ENCODE measurements at places on chromosomes 6 and 20.
A peak's percentile ranks its signal among the peaks of the same experiment; 100 is the strongest.

DNA sequence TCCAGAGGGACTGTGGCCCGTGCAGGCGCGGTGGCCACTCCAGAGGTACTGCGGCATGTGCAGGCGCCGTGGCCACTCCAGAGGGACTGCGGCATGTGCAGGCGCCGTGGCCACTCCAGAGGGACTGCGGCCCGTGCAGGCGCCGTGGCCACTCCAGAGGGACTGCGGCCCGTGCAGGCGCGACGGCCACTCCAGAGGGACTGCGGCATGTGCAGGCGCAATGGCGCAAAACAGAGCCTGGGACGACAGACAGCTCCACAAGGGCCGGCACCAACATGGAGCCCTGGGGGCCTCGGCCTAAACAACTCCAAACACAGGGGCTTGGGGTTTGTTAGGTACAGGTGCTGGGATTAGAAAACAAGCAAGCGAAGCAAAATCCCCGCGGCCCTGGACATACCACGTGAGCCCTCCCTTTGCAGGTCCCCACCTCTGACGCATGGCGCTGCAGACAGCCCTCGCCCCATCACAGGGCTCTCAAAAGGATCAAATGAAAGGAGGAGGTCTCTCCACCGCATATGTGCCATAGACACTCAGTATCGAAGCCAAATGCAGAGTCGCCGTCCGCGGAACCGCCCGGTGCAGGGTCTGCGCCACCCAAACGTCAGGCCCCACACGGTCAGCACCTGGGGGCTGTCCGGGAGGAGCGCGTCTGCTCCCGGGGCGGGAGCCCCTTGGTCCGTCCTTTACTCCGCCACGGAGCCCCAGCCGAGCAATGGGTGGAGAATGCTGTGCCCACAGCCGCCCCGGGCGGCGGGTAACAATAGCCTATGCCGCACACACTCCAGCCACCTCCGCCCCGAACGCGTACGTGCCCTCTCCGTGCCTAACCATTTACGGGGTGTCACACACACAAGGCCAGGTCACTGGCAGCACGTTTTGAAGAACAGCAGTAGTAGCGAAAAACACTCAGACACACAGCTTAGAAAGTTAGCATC, 85.7 kb downstream of the TAF4 start:
- DNase-seq: no peak

- no peak for DNase-seq
Observed at GRCh38 chr6:29490552-29490951, 2.8 kb upstream of the MAS1L start.

GRCh38 chr6:33781131-33781975, 7.6 kb downstream of the LEMD2 start:
- DNase-seq: no peak

DNA sequence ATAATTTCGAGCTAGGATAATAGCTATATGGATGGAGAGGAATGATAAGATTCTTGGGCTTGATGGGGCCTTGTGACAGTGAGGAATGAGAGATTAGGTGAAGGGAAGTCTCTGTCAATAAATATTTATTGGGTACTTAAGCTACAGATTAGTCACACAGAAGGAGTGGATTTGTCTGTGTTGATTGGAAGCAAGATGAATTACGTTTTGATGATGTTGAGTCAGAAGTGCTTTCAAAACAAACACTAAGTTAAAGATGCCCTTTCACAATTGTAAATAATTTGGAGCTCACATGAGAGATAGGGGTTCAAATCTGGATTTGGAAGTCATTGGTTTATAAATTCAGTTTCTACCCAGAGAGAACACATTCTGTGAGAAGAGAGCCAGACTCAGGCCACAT, 834.2 kb downstream of the KIF16B start:
- DNase-seq: no peak

- DNase-seq: no peak
Observed at GRCh38 chr6:100440935-100441334, 23.8 kb downstream of the SIM1 start.

GRCh38 chr6:90412538-90413369, 116.1 kb upstream of the BACH2 start:
- no peak for DNase-seq

DNA sequence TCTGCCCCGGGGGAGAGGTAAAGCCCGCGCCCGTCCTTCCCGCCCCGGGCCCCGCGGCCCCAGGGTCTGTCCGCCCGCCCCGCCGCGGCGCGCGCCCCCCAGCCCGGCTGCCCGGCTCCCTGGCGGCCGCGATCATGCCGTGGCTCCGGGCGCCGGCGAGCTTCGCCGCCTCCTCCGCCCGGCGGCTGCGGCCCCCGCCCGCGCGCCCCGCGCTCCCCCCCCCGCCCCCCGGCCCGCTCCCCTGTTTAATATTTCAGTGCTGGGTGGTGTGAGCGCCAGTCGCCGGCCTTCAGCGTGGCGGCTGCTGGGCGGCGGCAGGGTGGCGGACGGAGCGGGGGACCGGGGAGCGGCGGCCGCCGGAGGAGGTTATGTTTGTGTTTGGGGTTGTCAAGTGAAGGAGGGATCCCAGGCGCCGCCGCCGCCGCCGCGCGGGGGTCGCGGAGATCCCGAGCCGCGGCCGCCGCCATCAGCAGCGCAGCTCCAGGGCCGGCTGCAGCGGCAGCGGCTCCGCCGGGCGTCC, at the start of gene HIVEP1:
TSS of gene HIVEP1 (plus strand) at position 275 of the 520 bp plus-strand sequence. CDS start 3,317 bp downstream, outside the sequence.
- no peak for DNase-seq

GRCh38 chr6:13412639-13413465, 74.5 kb downstream of the GFOD1 start:
- DNase-seq: no peak

- peak; percentile 84 for DNase-seq
Observed at GRCh38 chr20:13029687-13030375, 21.1 kb downstream of the SPTLC3 start.

DNA sequence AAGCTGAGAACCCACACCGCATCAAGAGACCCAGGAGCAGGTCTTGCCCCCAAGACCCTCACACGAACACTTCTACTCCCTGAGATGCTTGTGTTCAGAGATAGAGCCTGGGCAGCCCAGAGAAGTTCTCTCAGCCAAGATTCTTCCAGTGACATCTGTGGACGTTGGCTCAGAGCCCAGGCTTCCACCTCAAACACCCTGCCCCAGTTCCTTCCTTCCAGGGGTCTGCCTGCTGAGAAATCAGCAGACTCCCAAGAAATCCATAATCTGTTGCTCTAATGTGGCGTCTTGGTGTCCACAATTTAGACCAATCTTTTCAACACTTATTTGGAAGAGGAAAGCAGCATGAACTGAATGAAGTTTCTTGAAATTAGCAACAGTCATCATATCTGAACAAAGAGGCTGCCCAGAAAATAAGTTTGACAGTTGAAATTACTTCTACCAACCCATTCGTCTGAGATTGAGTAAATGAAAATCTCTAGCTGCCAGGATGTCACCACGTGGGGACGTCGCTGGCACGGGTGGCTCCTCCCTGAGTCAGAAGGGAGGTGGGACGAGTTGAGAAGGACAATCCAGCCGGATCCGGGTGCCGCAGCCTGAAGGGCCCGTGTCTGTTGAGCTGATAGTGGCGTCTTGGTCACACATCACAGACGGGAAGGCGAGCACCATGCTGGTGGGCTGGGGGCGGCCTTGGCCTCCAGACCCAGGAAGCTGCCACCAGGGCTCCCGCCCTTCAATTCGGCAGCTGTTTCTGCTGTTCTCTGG, 400.9 kb downstream of the TAF4 start:
- no peak for DNase-seq

DNA sequence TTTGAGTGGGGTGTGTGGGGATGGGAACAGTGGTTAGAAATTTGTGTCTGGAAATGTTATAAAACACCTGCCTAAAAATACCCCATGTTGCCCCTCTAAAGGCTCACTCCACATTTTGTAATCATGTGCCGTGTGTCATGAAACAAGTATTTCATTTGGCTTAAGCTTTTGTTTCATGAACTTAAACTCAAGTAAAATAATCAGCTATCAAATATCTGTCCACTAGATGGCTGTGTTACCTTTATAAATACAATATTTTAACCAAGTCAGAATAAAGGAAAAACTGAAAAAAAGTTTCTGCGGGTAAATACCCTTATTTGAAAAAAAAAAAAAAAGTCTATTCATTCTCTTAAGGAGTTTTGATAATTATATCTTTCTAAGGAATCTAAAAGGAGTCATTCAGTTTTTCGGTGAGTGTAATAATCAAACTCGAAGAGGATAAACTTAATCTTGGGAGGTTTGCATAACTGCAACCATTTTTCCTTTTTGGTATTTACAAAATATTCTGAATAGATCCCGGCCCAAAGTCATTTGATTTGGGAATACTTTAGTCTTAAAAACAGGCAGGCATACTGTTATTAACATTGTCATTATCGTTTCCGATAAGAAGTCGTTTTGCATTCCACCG, 29.9 kb upstream of the MTRF1L start:
- DNase-seq: peak; percentile 30

DNA sequence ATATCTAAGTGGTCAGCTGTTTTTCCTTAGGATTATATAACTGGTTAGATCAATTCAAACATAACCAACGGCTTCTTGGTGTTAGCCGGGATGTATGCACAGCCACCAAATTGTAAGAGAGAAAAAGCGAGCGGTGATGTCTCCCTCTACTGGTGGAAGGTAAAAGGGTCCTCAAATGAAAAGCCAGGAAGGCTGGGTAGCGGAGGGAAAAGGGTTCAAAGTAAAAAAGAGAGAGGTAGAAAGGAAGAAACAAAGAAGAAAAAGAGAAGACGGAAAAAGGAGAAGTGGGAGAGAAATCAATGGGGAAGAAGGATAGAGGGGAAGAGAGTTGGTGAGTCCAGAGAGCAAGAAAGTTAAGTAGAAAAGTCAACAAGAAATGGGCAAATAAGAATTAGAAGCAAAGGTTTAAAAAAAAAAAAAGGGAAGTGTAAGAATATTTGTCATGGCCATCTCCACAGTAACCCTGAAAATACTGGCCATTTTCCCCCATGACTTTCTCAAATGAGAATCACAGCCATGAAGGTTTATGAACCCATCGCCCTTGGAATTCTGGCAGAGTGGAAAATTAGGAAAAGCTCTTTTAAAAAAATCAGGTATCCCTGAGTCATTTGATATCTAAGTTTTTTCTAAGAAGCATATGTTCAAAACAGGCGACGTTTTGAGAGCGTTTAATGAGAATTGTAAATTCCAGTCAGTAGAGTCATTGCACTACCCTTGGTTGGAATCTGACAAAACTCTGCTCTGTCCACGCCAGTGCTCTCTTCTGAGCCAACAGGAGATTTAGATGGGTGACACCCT, 155.6 kb upstream of the SNX9 start:
- DNase-seq: no peak

DNA sequence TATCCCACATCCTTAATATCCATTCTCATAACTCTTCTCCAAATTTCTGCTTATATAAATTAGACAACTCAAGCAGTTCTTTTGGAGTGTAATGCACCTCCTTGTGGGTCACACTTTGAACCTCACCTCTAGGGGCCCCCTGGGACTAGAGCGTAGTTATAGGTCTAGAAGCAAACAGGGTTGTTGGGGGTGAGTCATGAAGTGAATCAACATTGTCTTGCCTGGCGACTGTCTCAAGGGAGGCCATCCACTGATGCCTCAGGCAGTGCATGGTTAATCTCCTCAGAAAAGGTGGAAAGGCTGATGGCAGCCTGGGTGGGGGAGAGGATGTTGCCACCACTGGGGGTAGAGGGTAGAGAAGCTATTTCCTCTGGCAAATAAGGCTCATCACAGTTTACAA, 129.1 kb downstream of the TNFRSF21 start:
- DNase-seq: no peak

DNA sequence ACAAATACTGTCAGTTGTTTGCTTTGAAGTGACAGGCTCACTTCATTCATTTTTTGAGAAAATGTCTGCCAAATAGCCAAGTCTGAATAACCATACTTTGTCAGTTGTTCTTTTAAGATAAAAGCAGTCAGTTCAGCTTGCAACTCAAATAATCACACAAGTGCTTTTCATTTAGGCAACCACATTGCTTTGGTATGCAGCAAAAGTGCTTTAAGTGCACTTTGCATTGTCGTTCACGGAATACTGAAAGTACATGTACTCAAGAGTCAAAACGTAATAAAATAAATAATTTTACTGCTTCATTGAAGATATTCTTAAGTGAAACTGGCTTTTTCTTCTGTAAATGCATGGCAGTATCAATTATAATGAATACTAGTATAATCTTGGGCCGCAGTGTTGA, 107.2 kb downstream of the MMS22L start:
- no peak for DNase-seq

DNA sequence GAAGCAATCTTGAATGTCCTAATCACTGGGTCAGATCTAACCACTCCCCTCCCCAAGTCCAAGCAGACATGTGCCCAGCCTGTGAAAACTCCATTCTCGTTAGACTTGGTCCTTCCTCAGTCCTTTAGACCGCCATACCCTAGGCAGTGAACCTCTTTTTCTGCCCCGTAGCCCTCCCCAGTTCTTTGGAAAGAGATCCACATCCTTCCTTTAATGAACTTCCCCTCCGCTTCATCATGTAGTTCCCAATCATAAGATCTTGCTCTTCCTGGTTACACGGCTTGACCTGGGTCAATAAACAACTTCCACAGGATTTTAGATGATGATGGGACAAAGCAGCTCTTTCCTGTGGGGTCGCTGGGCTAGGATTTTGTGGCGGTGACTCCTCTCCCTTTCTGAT, 9.6 kb downstream of the AHCY start:
- DNase-seq: no peak

DNA sequence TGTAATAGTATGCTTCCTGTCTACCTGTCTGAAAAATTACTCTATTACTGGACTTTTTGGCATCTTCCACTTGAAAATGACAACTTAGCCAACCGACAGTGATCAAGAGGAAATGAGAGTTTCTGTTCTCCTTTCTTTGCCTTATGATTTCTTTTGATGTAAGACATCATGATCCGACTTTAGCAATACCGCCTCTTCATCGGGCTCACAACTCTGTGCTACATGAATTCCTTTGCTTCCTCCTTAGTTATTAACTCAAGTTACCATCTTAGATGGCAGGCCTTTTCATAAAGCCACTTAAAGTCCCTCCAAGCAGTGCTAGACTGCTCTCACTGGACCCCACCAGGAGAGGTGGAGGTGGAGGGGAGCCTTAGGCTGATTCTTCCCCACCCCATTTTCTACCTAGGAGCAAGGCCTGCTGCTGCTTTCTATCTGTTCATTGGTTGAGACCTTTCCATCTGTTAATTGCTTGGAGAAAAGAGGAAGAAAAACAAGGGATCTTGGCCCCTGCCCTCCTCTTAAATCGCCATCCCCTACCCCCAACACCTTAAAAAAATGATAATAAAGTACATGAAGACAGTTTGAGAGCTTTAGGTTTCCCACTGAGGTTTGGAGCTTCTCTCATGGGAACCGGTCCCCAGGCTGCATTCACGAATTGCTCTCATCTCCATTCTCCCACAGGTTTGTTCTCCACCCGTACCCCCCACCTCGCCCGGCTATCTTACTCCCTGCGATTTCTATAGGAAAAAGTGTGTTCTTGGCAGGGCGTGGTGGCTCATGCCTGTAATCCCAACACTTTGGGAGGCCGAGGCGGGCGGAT, 21.6 kb upstream of the MCM3 start:
- DNase-seq: no peak

DNA sequence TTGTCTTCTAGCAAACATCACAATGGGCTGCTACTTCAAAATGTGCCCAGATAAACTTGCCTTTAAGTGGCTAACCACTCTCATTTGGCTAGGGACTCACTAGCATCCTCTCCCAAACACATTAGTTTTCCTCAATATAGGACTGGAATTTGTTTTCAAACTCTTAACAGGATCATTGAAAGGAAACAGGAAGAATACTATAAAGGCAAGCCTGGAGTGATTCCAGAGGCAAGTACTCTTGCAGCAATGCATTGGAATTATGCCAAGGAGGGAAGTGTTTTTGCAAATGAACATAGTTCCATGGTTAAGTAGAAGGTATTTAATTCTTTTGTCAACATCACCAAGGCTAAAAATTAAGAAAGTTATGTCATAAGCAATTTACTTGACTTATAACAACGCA, 12.2 kb downstream of the EPHA7 start:
- DNase-seq: no peak
